ENCODE measurements at places on chromosomes 13 and 19.

GRCh38 chr13:26327940-26328725, 74.2 kb downstream of the CDK8 start:
- no peak for DNase-seq

DNA sequence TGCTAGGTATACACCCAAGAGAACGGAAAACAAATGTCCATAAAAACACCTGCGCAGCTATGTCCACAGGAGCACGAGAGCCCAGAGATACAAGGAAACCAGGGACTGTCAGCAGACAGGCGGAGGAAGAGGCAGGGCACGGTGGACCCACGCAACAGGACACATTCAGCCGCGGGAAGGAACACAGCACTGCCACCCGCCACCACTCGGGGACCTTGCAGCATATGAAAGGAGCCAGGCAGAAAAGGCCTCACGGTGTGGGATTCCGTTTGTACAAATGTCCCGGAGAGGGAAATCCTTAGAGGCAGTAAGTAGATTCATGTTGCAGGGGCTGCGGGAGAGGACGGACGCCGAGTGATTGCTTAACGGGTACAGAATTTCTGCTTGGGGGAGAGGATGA, 7.8 kb downstream of the HSPBP1 start:
- DNase-seq = no peak

DNA sequence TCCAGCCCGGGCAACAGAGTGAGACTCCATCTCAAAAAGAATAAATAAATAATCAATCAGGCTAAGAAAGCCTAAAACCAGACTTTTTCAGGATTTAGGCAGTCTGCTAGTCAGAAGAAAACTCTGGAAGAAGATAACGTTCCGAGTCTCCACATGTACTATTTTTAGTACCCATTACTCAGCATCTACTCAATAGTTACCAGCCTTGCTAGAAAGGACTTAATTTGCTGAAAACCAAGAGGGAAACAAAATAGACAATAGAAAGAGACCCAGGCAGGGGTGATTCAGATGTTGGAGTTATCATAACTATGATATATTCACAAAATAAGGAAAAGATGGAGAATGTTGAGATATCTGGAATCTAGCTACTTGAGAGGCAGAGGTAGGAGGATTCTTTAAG, 3.6 kb upstream of the LIN7B start:
- no peak for DNase-seq

DNA sequence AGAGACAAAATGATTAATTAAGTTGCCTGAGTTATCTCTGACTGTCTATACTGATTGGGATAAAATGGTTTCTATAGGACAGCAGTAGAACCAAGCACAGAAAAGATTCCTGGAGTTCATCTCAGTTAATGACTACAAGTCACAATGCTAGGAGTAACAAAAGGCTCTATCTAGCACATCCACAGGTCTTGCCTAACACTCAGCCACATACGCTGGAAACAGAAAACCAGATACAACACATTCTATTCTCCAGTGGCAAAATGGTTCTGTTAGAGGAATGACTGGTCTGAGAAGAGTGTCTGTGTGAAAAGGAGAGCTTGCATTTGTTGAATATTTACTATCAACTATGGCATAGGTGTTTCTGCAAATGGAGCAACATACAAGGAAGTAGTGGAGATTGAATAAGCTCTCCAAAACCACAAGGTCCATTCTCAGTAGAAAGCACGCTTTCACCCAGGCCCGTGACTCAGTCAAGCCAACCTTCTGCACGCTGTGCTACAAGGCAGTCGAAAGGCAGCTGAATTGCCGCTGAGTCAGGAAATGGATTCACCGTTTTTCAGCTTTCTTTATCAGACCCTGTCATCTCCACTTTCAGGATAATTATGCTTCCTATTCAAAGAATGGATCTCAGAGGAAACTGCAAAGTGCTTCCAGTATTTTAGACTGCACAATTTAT, 761.5 kb downstream of the EFNB2 start:
- no peak for DNase-seq

DNA sequence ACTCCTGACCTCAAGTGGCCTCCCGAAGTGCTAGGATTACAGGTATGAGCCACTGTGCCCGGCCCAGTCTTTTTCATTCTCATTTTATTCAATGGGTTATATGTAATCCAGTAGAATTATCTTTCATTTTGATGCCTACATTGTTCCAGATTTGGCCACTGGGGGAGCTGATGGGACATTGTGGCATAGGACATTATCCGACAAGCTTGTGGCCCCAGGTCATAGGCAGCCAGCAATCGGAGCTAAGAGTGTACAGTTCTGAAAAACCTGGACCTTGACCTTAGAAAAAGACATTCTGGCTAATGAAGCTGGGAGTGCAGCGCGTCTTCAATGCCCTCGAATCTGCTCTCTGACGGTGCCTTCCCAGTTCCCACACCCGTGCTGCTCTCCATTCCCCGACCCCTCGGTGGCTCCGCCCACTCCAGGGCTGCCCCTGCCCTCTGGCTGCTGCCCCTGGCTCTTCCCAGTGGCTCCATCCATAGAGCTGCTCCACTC, 108.7 kb downstream of the TEX29 start:
- DNase-seq = no peak

GRCh38 chr13:112641456-112642089, 48.3 kb upstream of the ATP11A start:
- no peak for DNase-seq

- no peak for DNase-seq
Observed at GRCh38 chr13:73954808-73955207, 179.4 kb downstream of the KLF12 start.

GRCh38 chr13:21639561-21639960, 31.3 kb upstream of the FGF9 start:
- DNase-seq = peak; percentile 58

DNA sequence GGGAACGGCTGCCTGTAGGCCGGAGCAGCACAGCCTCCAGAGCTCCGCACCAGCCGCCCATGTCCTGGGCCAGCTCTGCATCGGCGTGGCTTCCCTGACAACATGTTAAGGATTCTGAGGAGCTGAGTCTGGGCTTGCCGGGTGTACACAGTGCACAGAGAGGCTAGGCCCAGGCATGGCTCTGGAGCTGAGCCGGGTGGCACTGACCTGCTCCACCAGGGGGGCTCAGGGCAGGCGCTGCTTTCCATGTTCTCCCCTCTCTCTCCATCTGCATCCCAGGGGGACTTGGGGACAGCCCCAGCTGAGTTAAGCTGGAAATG, 31.6 kb downstream of the AP1M1 start:
- no peak for DNase-seq

Data from DMS79 (cell line).